GM10248 (cell line): ENCODE measurements at places on chromosomes 3 and 15.
A peak's percentile ranks its signal among the peaks of the same experiment; 100 is the strongest.

DNA sequence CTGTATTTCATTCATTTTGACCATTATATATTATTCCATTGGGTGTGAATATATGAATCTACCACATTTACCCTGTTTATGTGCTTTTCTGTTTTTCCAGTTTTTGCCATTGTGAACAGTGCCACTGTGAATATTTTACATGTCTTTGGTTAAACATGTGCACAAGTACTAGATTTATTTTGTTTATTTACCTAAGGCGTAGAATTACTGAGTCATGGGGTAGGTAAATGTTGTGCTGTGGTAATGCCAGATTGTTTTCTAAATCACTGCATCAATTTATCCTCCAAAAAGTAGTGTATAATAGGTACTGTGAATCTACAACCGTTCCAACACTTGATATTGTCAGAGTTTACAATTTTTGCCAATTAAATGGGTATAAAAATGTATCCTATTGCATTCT, 362.1 kb upstream of the AGTR1 start:
- no peak for DNase-seq

DNA sequence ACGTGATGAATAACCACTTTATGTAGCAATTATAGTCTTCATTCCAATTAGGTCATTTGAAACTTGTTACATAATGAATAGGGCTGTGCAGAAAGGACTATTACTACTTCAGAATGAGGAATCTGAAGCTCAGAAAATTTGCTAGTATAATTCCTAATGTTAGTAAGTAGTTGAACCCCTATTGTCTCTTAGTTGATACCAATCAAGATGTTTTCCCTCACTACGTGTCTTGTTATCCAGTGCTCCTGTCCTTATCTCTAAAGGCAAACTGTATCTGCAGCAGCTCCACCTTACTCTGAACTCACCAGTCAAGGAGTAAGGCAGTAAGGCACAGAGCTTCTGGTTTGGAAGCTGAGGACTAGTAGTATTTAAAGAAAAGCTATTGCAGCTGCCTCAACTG, 32.0 kb downstream of the RAB11A start:
- no peak for DNase-seq

DNA sequence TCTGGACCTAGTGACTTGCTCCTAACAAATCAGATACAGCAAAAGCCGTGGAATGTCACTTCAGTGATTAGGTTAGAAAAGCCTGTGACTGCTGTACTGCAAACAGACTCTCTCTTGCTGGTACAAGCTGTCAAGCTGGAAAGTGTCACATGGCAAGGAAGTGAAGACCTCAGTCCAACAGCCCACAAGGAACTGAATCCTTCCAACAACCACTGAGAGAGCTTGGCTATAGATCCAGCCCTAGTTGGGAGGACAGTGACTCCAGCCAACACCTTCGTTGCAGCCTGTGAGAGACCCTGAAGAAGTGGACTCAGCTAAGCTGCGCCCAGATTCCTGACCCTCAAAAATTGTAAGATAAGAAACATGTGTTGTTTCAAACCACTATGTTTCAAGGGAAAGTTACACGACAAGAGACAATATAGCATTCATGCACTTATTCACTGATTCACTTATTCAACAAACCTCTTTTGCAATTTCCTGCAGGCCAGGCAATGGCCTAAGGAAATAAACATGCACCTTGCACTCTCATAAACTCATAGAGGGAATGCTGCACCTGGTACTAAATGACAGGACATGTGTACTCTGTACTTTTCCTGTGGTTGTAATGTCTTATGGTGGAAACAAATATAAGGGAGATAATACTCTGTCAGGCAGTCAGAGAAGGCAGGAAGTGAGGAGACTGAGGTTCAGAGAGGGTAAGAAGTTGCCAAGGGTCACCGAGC, 142.9 kb downstream of the CADPS start:
- DNase-seq = no peak

- DNase-seq = peak; percentile 40
These were observed 38.4 kb downstream of the GTF2E1 start for GRCh38 chr3:120780977-120781376.

DNA sequence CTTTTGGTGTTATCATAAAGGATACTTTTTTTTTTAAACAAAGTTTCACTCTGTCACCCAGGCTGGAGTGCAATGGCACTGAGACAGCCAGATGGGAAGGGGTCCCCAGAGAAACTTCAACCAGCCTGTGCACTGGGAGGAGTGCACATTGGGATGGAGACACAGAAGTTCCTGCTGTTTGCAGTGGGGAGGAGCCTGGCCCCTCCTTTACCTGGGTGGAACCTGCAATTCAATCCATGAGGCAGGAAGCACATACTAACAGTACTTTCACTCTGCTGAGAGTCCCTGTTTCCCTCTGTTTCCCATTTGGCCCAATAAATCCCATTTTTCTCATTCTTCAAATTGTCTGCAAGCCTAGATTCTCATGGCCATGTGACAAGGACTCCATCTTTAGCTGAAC, 42.3 kb upstream of the LHFPL4 start:
- no peak for DNase-seq

GRCh38 chr3:133130168-133130567, 92.0 kb downstream of the TMEM108 start:
- DNase-seq = no peak

GRCh38 chr15:78207641-78208340, 26.6 kb downstream of the ACSBG1 start:
- DNase-seq = no peak

GRCh38 chr3:189842681-189843602, 211.8 kb downstream of the TP63 start:
- no peak for DNase-seq

DNA sequence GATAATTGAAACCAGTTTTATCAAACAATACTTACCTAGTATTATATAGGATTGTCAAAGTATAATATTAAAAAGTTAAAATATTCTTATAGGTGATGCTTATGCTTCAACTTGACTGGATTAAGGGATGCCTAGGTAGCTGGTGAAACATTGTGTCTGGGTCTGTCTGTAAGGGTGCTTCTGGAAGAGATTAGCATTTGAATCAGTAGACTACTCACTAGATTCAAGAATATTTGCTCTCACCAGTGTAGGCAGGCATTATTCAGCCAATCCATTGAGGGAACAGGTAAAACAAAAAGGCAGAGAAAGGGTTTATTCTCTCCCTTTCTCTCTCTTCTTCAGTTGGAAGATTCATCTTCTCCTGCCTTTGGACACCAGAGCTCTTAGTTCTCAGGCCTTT, 486.8 kb upstream of the GOLIM4 start:
- DNase-seq = no peak

DNA sequence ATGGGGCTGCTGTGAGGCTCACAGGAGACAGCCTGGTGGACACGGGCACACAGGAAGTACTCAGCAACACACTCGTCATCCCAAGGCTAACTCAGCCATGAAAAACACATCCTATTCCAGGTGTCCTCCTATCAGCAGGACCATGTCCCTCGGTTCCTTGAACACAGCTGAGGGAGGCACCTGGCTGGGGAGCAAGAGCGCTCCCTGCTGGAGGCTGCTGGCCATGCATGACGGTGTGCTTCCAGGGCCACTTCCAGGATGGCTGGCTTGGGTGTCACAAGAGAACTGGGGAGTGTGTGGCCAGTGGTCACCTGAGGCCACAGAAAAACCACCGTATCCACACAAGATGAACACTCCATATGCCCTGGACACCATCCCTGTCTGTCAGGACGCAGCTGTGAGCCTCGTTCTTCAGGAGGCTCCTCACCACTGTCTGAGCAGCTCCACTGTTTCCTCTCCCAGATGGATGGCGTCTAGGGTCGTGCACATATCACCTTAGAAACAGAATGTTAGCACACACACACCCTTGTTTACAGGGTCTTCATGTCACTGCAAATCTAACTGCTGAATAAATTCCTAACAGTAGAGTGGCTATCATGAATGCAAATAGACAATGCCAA, 31.0 kb downstream of the POC1A start:
- peak; percentile 88 for DNase-seq

GRCh38 chr3:99866261-99866761, 48.6 kb downstream of the CMSS1 start:
- no peak for DNase-seq

GRCh38 chr3:49873623-49874022, 3.9 kb upstream of the CAMKV start:
- no peak for DNase-seq

DNA sequence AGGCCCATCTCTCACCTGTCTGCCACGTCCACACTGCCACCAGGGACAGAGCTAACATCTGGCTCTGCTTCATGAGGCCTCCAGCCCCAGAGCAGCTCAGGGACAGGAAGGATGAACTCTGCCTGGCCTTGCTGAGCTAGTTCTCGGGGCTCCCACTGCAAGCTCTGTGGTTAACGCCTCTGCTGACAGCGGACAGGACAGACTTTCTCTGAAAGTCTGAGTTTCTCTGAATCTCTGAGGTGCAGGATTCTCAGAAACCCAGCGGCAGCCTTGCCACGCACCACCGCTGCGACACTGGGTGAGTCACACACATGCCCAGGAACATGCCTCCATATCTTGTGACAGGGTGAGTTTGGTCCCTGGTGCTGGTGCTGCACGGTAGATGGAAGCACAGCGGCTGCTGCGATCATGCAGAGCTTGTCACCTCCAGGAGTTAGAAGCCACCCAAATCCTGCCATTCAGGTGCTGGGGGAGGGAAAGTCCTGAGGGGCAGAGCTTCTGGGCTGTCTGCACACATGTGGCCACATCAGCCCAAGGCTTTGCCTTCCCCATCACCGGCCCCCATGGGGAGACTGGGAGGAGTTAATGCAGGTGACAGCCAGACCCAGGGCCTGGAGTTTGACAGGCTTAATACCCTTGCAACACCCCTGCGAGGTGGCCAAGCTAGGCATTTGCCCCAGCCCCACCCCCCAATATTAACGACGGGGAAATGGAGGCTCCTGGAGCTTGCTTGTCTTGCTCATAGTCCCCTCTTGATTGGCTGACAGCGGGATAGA, 267.0 kb downstream of the PLCL2 start:
- peak; percentile 88 for DNase-seq

DNA sequence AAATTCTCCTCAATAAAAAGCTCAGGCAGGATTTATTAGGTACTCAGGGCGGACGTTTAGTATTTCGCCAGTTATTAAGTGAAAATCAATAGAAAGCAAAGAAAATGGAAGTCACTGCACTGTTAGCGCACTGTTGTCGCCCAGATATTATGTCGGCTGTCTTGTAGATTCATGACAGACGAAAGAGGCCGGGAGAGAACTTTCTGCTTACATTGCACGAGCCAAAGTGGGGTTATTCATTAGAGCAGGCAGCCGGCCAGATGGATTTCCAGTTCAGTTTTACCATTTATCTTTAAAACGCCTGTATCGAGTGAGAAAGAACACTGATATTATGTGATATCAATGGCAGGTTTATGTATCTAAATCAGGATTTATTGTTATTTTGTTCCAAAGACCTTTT, 866.0 kb upstream of the NR2F2 start:
- no peak for DNase-seq

GRCh38 chr3:171088496-171088895, 62.0 kb upstream of the SLC2A2 start:
- DNase-seq = no peak

- DNase-seq = no peak
These were observed 341.2 kb upstream of the C2CD4B start for GRCh38 chr15:62506217-62506805.

DNA sequence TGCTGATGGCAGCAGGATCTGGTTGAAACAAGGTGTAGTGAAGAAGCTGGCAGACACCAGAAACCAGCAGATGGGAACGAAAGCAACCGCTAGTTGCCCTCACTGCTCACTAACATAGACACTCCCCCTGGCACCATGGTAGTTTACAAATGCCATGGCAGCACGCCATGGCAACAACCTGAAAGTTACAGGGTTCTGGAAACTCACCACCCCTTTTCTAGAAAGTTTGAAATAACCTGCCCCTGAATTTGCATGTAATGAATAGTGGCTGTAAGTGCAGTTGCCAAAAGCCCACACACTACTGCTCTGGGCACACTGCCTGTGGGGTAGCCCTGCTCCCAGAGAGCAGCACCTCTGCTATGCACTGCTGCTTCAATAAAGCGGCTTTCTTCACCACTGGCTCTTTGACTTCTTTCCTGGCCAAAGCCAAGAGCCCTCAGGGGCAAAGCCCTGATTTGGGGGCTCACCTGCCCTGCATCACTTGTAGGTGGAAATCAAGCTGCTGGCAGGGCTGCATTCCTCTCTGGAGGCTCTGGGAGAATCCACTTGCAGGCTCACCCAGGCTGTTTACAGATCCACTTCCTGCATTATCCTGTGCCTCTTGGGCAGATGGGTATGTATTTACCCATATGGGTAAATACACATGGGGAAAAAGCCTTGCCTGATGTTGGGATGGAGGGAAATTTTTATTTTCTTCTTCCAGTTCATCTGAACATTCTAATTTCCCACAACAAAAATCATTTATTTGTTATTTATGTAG, 2.0 kb upstream of the GP9 start:
- DNase-seq = no peak

GRCh38 chr15:80455668-80456442, 51.7 kb downstream of the ARNT2 start:
- peak; percentile 72 for DNase-seq

GRCh38 chr15:61393949-61394348, 164.8 kb upstream of the RORA start:
- DNase-seq = no peak

GRCh38 chr15:32765236-32765635, 47.4 kb downstream of the GREM1 start:
- DNase-seq = no peak

GRCh38 chr15:100761290-100761935, 118.2 kb upstream of the ALDH1A3 start:
- no peak for DNase-seq

- DNase-seq = no peak
These were observed 53.7 kb downstream of the GRIP2 start for GRCh38 chr3:14486460-14486859.

GRCh38 chr15:39583596-39584265, 2.9 kb downstream of the THBS1 start:
- peak; percentile 37 for DNase-seq

DNA sequence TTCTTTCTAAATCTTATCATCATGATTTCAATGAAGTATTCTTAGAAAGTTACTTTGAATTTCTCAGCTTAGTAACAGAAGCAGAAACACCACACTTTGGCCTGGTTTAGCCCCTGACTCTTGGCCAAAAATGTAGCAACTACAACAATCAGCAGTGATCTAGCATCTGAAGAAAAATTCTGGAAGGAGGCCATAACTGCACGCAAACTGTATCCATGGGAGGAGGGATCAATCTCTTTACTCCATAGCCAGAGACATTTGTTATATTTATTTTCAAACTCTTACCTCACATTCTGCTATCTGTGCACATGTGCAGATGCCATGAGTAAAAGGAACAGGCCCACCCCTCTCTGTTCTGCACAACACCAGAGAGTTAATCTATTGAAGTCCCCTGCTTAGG, 251.0 kb upstream of the P2RY1 start:
- DNase-seq = no peak

- DNase-seq = no peak
These were observed 48.1 kb downstream of the PTPN9 start for GRCh38 chr15:75531041-75531450.

- no peak for DNase-seq
These were observed 143.7 kb downstream of the NR2F2 start for GRCh38 chr15:96474231-96474664.

GRCh38 chr3:42516443-42516842, 14.0 kb downstream of the VIPR1 start:
- DNase-seq = no peak

GRCh38 chr15:95327661-95328060, 1002.8 kb upstream of the NR2F2 start:
- DNase-seq = no peak

GRCh38 chr3:12729051-12729651, 29.9 kb downstream of the TMEM40 start:
- DNase-seq = no peak

- DNase-seq = no peak
These were observed 33.4 kb downstream of the POC1A start for GRCh38 chr3:52120556-52121463.
